ENCODE measurements at places on chromosomes 1 and 21. TPM values are rescaled to one million over a fixed set of nuclear protein-coding genes. Genes with fewer than 3 reads are reported as not detected.

Gene S100A1
- not detected for total RNA-seq

Gene PLXNA2
- total RNA-seq, result 185 TPM

Gene ZNF593
- total RNA-seq, result 20.2 TPM

Gene TAS1R1
- total RNA-seq, result not detected

Gene EPRS1
- 189 TPM for total RNA-seq

Gene CNKSR1
- not detected for total RNA-seq

Gene NHLH2
- total RNA-seq, result 0.07 TPM

Gene ADAMTS5
- total RNA-seq, result 0.07 TPM

Gene MORN1
- total RNA-seq, result 5.1 TPM

Gene FMN2
- total RNA-seq, result not detected

Gene KANK4
- not detected for total RNA-seq

Gene NEXN
- total RNA-seq, result 6.1 TPM

Gene CLIC4
- total RNA-seq, result 883 TPM

Gene SNX7
- 77.2 TPM for total RNA-seq

Gene POU3F1
- total RNA-seq, result not detected

Gene CA6
- total RNA-seq, result not detected

Gene TRIM67
- not detected for total RNA-seq

Gene EFNA1
- total RNA-seq, result 30.5 TPM

Gene WNT9A
- total RNA-seq, result 1.1 TPM

Gene NECAP2
- total RNA-seq, result 119 TPM

Gene NCMAP
- total RNA-seq, result not detected

Gene PM20D1
- not detected for total RNA-seq

Gene TMEM81
- total RNA-seq, result 1.5 TPM

Gene OLFML3
- total RNA-seq, result 0.36 TPM

Gene SLFNL1
- total RNA-seq, result 0.27 TPM

Gene AGTRAP
- 31.9 TPM for total RNA-seq

Gene CDC42BPA
- total RNA-seq, result 129 TPM

Gene GJA5
- total RNA-seq, result 15.0 TPM

Gene YBX1
- total RNA-seq, result 803 TPM

Gene SUCO
- total RNA-seq, result 46.5 TPM

Gene PCAT6
- total RNA-seq, result not detected

Gene FAM110D
- total RNA-seq, result 0.66 TPM

Gene SLC22A15
- 0.27 TPM for total RNA-seq

Gene OR2G6
- total RNA-seq, result not detected

Gene WNT3A
- not detected for total RNA-seq

Gene AKNAD1
- total RNA-seq, result not detected

Gene SH3GLB1
- 107 TPM for total RNA-seq

Gene CNR2
- not detected for total RNA-seq

Gene SHISA4
- total RNA-seq, result 8.5 TPM

Gene TMEM51
- 9.2 TPM for total RNA-seq

Gene BGLAP
- not detected for total RNA-seq

Gene OR10J5
- total RNA-seq, result not detected

Gene HCRTR1
- 0.57 TPM for total RNA-seq

Gene PDE4B
- 72.7 TPM for total RNA-seq

Gene OLIG2
- total RNA-seq, result not detected

Gene NSUN4
- 26.8 TPM for total RNA-seq

Gene TRAF3IP3
- total RNA-seq, result not detected

Gene MFSD2A
- 5.3 TPM for total RNA-seq

Gene KRTAP21-2
- total RNA-seq, result not detected

Gene DPH5
- 35.0 TPM for total RNA-seq

Gene SLC44A5
- 12.5 TPM for total RNA-seq

Gene KRTAP19-1
- total RNA-seq, result not detected

Gene ZNF678
- 15.6 TPM for total RNA-seq

Gene SMCP
- not detected for total RNA-seq

Gene TMEM240
- 4.0 TPM for total RNA-seq

Gene JAM2
- 2.4 TPM for total RNA-seq

Gene LCE5A
- not detected for total RNA-seq

Gene HSD3B2
- total RNA-seq, result not detected

All from thoracic aorta endothelial cell (primary cell).